GM12891 (cell line): ENCODE measurements at places on chromosomes 3 and 15.

DNA sequence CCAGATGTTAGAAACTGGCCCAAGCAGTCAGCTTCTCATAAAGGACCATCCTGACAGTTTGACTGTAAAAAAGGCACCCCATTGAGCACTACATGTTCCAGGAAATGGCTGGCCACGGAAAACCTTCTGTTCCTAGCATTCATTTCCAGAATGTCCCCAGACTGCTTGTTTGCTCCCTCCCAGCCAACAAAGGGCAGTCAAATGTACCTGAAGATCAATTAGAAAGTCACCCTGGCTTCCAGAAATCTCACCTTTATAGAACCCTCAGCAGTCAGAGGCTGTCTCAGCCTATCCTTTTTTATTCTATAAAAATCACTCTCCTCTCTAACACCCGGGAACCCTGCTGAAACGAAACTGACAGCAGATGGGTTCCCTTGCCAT lies 784 bp upstream of the SAMMSON start:
- DNase-seq = no peak

- no peak for DNase-seq
Measured at GRCh38 chr3:77052051-77052501, 12.2 kb downstream of the ROBO2 start.

DNA sequence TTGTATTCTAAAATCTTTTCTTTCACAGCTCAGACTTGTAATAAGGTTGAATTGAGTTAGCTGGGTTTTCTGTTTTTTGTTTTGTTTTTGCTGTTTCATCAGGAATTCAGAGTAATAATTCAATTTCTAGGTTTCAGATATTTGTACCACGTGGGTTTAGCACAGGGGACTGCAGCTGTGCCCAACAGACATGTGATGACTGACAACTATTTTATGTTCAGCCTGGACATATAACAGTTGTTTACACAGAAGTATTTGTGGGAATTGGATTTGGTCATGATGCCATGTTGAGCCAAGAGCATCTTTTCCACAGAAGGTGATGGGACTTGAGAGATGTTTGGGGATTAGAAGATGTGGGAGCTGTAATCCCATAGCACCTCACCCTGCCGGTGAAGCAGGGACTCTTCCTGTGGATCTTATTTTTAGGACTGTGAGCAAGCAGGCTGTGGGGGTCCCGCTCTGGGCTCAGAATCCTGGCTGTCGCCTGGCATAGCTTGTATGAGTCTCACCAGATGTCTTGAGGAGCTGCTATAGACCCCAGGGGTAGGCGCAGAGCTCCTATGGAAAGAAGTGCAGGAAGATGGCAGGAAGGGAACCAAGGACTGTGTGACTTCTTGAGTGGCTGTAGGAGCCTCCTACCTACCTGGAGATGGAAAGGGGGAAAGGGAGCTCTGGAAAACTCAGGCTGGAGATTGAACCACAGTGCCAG lies 23.7 kb downstream of the PXYLP1 start:
- no peak for DNase-seq

DNA sequence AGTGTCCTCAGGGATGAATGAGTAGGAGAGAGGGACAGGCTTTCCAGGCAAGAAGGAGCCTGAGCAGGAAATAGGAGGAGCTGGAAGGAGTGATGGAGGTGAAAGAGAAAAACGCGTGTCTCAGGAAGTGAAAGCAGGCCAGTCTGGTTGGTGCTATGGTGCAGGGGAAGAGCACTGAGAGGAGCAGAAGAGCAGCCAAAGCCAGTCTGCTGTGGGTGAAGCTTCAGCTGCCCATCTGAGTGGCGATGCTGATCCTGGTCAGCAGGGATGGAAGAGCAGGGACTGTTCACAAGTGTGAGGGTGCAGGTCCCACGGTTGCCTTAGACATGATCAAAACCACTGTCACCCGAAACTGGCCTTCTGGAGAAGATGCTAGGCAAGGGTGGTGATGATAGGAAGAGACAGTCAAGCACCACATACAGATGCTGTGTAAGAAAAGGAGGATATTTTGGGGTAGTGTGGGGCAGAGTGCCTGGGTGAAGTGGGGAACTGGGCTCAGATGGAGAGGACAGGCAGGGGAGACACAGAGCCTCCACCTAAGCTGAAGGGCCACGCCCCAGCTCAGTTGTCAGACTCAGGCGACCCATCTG lies 5.5 kb upstream of the KY start:
- DNase-seq = no peak

DNA sequence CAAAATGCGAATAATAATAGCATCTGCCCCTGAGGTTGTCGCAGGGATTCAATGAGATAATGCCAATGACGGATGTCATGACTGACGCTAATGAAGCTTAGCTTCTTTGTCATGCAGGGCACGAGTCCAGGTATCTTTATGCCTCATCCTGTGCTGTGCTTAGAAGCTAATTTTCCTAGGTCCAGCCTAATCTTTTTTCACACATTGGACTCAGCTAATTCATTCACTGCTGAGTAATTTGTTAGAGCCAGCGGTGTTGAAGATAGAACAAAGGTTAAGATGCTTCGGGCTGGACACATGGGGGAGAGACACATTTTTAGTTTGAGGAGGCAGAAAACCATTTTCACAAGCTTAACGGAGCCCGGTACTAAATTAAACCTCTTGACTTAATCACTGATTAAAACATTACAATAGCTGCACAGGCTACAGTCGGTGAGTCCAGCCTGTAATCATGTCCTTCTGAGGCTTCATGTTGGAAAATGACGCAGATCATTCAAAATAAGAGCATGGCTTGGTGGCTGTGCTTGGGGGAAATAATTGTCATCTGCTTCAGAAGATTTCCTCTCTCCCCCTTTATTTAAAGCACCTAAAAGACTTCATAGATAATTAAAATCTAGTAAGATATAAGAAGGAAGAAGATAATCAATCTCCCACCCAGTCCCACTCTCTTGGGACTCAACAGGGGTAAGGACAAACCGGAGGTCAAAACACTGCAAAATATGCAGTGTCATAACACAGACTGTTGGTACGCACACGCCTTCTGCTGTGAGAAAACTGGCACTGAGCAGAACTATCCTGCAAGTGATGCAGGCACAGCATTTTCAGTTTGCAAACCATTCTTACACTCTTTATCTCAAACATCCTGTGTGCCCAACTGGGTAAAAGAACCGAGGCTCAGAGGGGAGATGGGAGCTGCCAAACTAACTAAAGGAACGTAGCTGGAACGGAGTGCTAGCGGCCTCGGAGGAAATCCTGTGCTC lies 3.3 kb upstream of the CCDC174 start:
- no peak for DNase-seq

GRCh38 chr3:50815844-50816243 lies 141.1 kb downstream of the DOCK3 start:
- no peak for DNase-seq

GRCh38 chr15:42375941-42376340 lies 16.6 kb downstream of the CAPN3 start:
- DNase-seq = no peak
